ENCODE measurements at places on chromosomes 2 and 18.
A peak's percentile ranks its signal among the peaks of the same experiment; 100 is the strongest.

DNA sequence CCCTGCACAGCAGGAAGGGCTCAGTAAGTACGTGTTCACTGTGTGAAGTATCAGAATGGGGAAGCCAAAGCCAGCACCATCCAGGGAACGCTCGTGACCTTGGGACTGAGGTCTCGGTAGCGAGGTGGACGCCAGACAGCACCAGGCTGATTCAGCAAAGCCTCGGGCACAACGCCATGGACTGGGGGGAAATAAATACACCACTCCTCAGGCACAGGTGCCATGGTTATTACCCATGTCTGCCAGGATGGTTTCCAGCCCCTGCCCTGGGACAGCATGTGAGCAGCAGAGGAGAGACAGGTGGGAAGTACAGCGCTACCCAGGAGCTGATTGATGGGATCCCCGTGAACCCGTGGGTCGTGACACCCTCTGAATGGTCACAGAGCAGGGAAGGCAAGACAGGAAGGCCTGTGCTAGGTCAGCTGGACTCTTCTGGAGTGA, 53.0 kb downstream of the REEP1 start:
- no peaks in the 10 kb centered on the region for H3K27me3 ChIP-seq
- H3K27ac ChIP-seq: no peak overlapping the region
- DNase-seq: no peak
- no peak overlapping the region for H3K4me3 ChIP-seq
- no peaks in the 10 kb centered on the region for H3K36me3 ChIP-seq

DNA sequence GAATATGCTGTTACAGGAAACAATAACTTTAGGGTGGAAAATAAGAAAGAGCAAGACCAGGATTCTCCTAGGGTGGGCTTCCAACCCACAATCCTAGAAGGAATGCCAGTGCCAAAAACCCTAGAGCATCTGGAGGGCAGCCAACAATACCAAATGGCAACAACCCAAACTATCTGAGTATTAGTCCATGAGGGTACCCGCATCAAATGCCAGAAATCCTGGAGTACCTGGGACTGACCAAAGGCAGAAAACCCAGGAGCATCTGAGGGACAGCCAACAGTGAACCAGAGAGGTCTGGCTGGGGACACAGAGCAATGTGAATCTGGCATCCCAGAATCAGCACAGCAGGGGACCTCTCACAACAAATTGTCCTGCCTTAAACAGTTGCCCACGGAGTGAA, 126.3 kb downstream of the SCG2 start:
- no peaks in the 10 kb centered on the region for H3K36me3 ChIP-seq
- no peak for DNase-seq
- H3K4me3 ChIP-seq: no peak overlapping the region

GRCh38 chr2:39127973-39128372, 7.1 kb upstream of the SOS1 start:
- no peak overlapping the region for H3K4me3 ChIP-seq
- H3K27ac ChIP-seq: no peak overlapping the region
- no peak for DNase-seq
- peaks cover 14% of the 10 kb centered on the region for H3K4me1 ChIP-seq
- no peaks in the 10 kb centered on the region for H3K27me3 ChIP-seq
- no peaks in the 10 kb centered on the region for H3K36me3 ChIP-seq

DNA sequence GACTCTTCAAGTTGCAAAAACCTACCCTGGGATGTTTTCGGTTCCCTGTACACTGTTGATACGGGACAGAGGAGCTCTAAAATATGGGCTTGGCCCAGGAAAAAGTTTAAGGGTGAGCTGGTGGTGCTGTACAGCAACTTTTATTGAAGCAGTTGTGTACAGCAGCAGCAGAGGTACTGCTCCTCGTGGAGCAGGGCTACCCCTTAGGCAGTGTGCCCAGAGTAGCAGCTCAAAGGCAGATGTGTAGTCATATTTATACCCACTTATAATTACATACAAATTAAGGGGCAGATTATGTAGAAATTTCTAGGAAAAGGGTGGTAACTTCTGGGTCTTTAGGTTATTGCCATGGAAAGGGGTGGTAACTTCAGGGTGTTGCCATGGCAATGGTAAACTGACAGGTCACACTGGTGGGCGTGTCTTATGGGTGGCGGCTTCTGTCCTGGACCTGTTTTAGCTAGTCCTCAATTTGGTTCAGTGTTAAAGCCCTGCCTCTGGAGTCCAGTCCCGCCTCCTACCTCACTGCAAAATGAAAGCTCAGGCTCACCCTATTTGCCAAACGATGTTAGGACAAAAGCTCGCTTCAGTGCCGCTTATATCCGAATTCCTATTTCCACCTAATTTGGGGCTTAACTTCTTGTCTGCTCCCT, 203.2 kb downstream of the ETAA1 start:
- no peak overlapping the region for H3K4me3 ChIP-seq
- H3K27ac ChIP-seq: no peak overlapping the region
- H3K36me3 ChIP-seq: no peaks in the 10 kb centered on the region
- DNase-seq: peak; percentile 84
- H3K4me1 ChIP-seq: no peaks in the 10 kb centered on the region

- H3K4me3 ChIP-seq: no peak overlapping the region
- H3K27me3 ChIP-seq: no peaks in the 10 kb centered on the region
- no peak overlapping the region for H3K27ac ChIP-seq
Observed at GRCh38 chr2:183162362-183162761, 38.1 kb downstream of the NUP35 start.

DNA sequence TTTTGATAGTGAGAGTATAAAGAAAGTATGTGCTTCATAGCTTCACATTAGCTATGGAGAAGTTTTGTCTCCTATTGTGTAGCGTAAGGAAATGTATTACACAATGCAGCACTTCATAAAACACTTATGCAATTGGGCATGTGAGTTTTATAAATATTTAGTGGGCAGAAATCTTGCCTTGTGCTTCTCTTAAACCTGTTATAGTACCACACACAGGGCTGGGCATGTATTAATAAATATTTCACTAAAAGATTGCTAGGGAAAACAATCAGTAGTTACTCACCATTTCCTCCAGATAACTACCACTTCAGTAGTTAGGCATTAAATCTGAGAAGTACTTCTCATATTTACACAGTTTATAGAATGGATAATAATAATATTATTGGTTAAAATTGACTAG, 1080.8 kb upstream of the PIK3C3 start:
- H3K27ac ChIP-seq: no peak overlapping the region
- H3K4me1 ChIP-seq: peaks cover 22% of the 10 kb centered on the region
- DNase-seq: no peak
- H3K36me3 ChIP-seq: no peaks in the 10 kb centered on the region

GRCh38 chr2:172270278-172271079, 156.9 kb upstream of the ITGA6 start:
- H3K36me3 ChIP-seq: peaks cover 3% of the 10 kb centered on the region
- H3K27ac ChIP-seq: peak overlapping the region; percentile 30
- peak; percentile 49 for DNase-seq
- H3K4me3 ChIP-seq: no peak overlapping the region
- H3K27me3 ChIP-seq: no peaks in the 10 kb centered on the region
- peaks cover 29% of the 10 kb centered on the region for H3K4me1 ChIP-seq

DNA sequence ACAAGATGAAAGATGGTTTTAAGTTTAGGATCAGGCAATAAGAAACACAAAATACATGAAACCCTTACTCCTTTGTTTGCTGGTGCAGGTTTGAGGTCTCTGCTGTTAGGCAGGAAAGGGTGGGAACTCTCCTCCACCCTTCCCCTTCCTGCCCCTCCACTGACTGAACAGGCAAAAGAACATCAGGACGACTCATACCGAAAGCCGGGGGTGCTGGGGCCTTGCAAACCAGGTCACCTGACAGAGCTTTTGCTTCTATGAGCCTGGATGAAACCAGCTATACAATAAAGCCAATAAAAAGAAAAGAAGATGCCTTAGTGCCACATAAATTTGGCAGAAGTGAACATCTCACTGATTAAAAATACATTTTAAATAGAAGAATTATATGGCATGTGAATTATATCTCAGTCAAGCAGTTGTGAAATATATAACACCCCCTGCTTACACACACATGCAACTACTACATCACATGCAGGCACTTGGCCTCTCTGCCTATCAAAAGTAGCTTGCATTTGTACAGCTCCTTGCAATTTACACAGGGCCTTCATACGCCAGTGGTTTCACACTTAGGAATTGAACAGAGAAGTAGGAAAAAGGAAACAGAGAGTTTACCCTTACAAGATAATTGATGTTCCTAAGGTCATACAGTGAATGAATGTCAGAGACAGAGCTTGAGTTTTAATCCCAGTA, 215.1 kb upstream of the TRIB2 start:
- H3K27ac ChIP-seq: no peak overlapping the region
- H3K27me3 ChIP-seq: no peaks in the 10 kb centered on the region
- DNase-seq: no peak
- H3K4me3 ChIP-seq: no peak overlapping the region

DNA sequence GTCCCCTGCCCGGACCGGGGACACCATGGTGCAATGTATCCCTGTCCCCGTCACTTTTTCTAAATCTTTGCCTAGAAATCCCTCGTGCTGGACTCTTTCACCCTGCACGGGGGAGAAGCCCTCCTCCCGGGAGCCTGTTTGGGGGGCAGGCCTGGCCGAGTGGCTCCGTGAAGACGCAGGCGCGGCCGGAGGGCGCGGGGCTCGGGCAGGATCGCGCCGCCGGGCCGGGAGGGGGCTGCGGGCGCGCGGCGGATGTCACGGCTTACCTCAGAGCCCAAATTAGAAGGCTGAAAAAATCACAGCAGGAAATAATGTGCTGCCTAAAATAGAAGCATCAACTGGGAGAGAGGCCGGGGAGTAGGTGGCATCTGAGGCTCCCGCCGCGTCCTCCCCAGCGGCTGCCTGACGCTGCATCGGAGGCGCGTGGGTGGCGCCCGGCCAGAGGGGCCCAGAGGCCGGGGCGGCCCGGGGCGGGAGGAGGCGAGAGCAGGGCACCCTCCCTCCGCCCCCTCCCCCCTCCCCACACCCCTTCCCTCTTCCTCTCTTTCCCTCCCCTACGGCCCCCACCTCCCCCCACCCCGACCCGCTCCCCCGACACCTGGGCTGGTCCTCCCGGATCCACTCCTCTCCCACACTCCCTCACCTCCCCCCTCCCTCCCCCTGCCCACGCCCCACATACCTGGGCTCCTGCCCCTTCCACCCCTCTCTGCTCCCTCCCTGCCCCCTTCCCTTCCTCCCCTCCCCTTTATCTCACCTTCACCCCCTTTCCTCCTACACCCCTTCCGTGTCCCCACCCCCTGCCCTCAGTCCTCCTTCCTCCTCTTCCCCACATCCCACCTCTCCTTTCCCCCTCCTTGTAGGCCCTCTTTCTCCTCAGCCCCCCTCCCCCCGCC, 51.9 kb downstream of the SLC4A1AP start:
- H3K4me1 ChIP-seq: 0 out of 2 replicates have a peak, but pooled peaks cover 7% of the 10 kb centered on the region
- DNase-seq: peak; percentile 76
- peak overlapping the region; percentile 93 for H3K4me3 ChIP-seq
- H3K36me3 ChIP-seq: no peaks in the 10 kb centered on the region
- H3K27ac ChIP-seq: no peak overlapping the region
- peaks cover 26% of the 10 kb centered on the region for H3K27me3 ChIP-seq

DNA sequence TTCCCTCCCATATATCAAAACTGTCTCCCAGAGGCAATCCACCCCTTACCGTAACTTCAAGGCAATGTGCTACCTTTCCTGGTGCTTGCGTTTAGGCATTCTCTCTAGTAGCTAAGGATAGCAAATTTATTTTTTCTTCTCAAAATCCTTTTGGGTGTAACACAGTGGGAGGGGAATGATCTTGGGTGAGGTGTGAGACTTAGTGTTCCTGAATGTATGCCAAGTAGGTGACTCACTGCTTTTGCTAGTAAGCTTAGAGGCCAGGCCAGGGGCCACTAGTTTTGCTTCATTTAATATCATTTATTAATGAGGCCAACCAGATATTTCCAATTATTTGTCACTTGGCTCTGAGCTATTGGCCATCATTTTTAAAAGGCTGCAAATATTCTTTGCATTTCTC, 135.5 kb downstream of the NAPG start:
- peaks cover 9% of the 10 kb centered on the region for H3K4me1 ChIP-seq
- no peak overlapping the region for H3K4me3 ChIP-seq
- no peak for DNase-seq
- H3K27ac ChIP-seq: no peak overlapping the region
- no peaks in the 10 kb centered on the region for H3K27me3 ChIP-seq

- no peaks in the 10 kb centered on the region for H3K27me3 ChIP-seq
- H3K4me1 ChIP-seq: no peaks in the 10 kb centered on the region
- no peak overlapping the region for H3K4me3 ChIP-seq
- DNase-seq: no peak
Observed at GRCh38 chr2:131046028-131046917, 47.0 kb downstream of the FAM168B start.

GRCh38 chr2:158676696-158677095, 118.4 kb upstream of the DAPL1 start:
- no peak for DNase-seq
- peaks cover 17% of the 10 kb centered on the region for H3K4me1 ChIP-seq
- H3K27me3 ChIP-seq: no peaks in the 10 kb centered on the region
- 0 out of 2 replicates have a peak, but pooled peaks cover 6% of the 10 kb centered on the region for H3K36me3 ChIP-seq
- peak overlapping the region; percentile 12 for H3K27ac ChIP-seq

DNA sequence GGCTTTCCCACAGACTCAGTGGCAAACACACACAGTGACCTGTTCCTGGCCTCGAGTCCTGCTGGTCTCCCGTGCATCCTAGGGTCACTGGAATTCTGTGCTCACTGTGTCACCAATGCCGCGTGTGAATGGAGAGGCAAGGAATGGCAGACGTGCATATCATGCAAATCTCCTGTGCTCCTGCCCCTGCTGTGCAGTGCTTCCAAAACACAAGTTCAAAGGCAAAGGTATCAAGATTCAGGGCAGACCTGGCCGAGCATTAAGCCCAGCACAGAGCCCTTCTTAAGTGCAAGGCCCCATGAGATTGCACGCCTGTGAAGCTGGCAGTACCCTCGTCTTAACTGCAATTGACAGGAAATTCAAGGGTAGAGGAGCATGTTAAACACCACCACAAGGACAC, 129.1 kb downstream of the NDUFA10 start:
- no peak overlapping the region for H3K27ac ChIP-seq
- DNase-seq: peak; percentile 58
- peaks cover 9% of the 10 kb centered on the region for H3K4me1 ChIP-seq
- no peaks in the 10 kb centered on the region for H3K36me3 ChIP-seq
- H3K4me3 ChIP-seq: no peak overlapping the region
- no peaks in the 10 kb centered on the region for H3K27me3 ChIP-seq

- no peak overlapping the region for H3K4me3 ChIP-seq
- no peak overlapping the region for H3K27ac ChIP-seq
- no peak for DNase-seq
- H3K27me3 ChIP-seq: no peaks in the 10 kb centered on the region
- H3K4me1 ChIP-seq: no peaks in the 10 kb centered on the region
Observed at GRCh38 chr2:29239209-29239960, 124.2 kb downstream of the CLIP4 start.

- peak overlapping the region; percentile 53 for H3K27ac ChIP-seq
- H3K4me3 ChIP-seq: no peak overlapping the region
- no peaks in the 10 kb centered on the region for H3K27me3 ChIP-seq
- H3K4me1 ChIP-seq: peaks cover 37% of the 10 kb centered on the region
- DNase-seq: no peak
Observed at GRCh38 chr18:58201733-58202730, 158.0 kb downstream of the NEDD4L start.

- H3K36me3 ChIP-seq: peaks cover 10% of the 10 kb centered on the region
- no peaks in the 10 kb centered on the region for H3K4me1 ChIP-seq
- H3K27me3 ChIP-seq: no peaks in the 10 kb centered on the region
- DNase-seq: no peak
Observed at GRCh38 chr18:31633392-31634330, 42.0 kb downstream of the TTR start.

All from GM23338 (cell line).